ENCODE measurements at places on chromosomes 2 and 18. TPM values are rescaled to one million over a fixed set of nuclear protein-coding genes. Genes with fewer than 3 reads are reported as not detected.

The FAM161A gene
- total RNA-seq: 1.2 TPM

The MPPE1 gene
- 30.1 TPM for total RNA-seq

The HOXD8 gene
- 4.0 TPM for total RNA-seq

DNA sequence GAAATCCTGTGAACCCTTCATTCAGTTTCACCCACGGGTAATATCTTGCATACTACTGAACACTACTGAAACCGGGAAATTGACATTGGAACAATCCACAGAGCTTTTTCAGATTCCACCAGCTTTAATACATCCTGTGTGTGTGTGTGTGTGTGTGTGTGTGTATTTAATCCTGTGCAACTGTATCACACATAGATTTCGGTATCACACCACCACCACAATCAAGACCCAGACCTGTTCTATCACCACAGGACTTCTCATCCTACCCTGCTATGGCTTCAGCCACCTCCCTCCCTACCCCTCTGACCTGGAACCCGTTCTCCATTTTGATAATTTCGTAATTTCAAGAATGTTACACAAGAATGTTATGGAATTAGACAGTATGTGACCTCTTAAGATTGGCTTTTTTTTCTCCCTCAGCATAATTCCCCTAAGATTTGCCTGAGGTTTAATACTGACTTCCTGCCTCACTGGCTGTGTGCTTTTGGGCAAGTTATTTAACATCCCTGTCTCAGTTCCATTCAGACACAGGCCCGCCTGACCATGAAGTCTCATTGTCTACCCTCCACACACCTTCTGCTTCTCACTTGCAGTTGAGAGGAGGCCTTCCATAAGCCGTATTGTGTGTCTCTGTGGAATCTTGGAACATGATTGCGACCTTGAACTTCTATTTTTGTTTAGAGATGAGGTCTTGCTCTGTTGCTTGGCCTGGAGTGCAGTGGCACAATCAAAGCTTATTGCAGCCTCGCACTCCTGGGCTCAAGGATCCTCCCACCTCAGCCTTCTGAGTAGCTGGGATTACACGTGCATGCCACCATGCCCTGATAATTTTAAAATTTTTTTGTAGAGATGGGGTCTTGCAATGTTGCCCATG is 14.4 kb upstream of the TMEM131 start:
- DNase-seq: peak; percentile 35

DNA sequence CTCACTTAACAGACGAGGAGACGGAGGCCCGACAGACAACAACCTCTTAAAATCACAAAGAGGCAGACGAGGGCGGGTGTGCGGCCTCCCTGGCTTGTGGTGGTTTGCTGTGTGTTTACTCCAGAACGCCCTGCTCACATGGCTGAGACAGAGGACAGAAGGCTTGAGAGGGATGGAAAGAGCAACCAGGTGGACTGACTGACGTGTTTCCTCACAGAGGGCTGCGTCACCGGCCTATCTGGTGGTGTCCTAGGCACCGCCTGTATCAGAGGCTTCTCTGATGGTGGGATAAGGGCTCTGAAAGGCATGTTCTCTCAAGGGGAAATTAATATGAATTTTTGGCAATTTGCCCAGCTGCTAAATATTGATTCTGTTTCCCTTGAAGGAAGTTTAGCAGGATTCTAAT is 47.0 kb upstream of the RALBP1 start:
- DNase-seq: no peak

GRCh38 chr2:208097313-208097712 is 27.0 kb downstream of the CRYGD start:
- no peak for DNase-seq

The ATG9A gene
- 148 TPM for total RNA-seq

DNA sequence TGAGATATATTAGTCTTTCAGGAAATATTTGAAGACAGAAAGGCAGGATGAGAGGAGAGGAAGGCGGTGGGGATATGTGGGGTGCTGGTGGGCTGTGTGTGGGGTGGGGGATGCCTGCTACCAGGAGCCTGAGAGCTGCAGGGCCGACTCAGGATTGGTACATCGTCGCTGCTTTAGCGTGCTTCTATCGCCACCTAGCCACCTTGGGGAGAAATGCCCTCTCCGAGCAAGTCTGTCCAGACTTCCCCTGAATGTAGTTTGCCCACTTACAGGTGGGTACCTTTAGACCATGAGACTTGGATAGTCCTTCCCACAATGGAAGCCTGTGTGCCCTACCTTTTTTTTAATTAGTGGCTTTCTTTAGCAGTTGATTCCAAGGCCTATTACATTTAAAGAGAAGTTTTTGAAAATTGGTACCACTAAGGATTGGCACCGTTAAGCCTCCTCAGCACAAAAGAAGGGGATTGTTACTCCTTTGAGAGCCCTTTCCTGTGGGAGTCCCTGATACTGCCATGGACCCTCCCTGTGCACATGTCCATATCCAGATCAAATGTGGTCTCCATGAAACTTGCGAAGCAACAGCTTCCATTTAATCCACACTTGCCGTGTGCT is 114.1 kb upstream of the NDUFV2 start:
- peak; percentile 36 for DNase-seq

The SANBR gene
- 1.5 TPM for total RNA-seq

The CLIP4 gene
- total RNA-seq: 200 TPM

The PSMD14 gene
- 195 TPM for total RNA-seq

The BMP10 gene
- not detected for total RNA-seq

The LRP2 gene
- not detected for total RNA-seq
